ENCODE measurements at places on chromosomes 3 and 15.

DNA sequence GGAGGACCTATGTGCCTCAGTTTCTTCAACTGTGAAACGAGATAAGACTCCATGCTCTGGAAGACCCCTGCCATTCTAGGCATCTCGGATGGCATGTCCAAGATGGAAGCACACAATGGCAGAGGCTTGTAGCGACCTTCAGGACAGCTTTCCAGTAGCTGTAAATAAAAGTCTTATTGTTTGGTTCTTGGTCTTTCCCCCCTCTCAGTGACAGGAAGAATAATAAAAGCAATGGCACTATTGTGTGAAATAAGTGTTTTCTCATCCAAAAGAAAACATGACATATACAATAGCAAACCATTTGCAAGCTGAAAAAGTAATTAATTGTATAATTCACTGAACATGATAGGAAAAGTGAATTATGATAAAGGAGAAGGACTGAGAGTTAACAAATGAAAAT is 32.5 kb upstream of the CD47 start:
- DNase-seq, result no peak

DNA sequence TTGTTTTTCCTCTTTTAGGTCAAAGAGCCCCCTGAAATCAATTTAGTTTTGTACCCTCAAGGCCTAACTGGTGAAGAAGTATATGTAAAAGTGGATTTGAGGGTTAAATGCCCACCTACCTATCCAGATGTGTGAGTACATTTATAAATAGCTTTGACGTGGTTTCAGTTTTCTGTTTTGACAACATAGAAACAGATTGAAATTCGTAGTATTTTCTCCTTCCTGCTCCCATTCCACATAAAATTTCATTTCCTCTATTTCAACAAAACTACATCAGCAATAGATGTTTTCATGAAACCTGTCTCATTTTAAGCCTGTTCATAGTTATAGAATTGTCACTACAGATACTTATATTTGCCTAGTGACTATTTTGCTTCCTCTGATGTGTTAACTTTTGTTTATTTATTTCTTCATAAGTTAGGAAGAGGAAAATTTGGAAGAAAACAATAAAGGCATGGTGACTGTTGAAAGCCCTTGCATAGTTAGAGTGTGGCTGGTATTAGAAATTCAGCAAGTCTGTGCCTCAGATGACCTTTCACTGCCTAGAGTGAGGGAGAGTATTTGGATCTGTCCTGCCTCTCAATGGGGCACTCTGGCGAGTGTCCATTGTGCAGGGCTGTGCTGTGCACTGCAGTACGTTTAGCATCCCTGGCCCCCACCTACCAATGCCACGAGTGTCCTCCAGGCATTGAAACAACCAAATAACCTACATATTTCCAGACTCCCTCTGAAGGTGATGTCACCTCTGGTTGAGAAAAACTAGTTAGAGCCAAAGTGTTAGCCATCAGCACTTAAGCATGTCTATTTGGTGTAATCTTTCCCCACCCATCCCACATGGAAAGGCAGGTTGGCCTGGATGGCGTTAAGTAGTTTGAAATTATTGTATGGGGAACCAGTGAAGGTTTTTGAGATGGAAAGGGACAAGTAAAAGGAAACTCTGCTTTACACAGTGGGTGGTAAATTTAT is 5.9 kb downstream of the EIF2AK4 start:
- no peak for DNase-seq

DNA sequence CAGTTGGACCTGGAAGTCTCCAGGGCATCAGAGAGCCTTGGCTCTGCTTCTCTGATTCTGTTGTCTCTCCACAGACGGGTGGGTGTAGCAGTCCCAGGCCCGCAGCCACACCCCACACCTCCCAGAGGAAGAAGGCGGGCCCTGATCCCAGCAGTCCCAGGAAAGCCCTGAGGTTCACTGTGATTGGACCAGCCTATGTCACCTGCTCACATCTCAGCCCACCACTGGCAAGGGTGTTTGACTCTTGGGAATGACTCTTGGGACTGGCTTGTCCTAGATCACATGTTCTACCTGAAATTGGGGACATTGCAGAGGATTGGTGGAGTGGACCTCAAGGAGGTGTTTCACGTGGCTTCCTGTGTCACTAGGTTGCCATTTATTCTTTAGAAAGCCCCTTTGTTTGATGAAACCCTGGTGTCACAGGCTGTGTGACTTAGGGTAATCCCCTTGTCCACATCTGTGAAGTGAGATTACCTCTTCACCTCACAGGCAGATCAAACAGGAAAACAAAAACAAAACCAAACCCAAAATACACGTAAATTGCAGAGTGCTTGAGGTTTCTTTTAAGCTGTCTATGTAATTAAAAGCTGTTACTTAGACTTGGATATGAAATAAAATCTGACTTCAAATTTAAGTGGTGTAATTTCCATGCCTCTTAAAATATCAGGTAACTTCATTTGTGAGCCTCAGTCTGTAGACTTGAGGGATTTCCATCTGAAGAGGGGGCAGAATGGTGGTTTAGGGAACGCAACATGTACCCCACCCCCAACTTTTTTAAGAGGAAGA is 26.7 kb downstream of the FLNB start:
- DNase-seq, result no peak

DNA sequence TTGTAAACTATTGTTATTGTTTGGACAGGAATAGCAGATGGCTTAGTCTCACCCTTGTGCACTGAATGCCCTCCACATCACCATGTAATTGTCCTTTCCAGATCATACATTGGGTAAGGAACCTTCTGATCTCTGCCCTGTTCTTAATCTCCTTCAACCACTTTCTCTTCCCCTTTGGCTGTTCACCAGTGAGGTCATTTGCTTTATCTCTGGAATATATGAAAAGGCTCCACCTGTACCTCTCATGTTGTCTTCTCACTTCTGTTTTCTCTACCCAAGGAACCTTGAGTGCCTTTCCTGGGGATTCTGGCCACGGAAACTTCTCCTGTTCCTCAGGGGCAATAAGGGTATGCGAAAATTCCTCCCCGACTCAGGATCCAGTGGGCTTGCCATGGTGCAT is 28.5 kb downstream of the MCTP2 start:
- no peak for DNase-seq

DNA sequence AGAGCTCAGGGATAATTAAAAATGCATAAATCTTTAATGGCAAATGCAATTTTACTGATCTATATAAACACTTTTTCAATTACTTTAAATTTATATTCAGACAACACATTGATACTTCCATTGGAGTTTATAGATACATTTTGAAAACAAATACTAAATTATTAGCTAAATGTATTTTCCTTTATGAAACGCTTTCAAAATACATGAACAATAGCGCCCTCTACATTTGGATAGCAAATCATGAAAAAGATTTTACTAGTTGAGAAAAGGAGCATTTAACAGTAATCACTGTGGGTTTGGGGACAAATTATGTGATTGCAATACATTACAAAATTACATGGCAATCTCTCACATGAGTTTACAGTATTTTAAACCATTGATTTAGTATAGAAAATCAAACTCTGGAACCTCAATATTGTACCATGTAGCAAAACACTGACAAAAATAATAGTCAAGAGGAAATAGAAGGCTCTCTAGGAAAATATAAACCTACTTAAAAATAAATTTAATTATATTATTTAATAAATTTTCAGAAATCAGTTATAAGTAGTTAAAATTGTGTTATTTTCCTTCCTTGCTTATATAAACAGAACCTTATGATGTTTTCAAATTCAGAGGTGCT is 207.9 kb downstream of the ZIC1 start:
- DNase-seq, result no peak
